Activated CD4-positive, alpha-beta T cell treated with anti-CD3 and anti-CD28 coated beads, Interleukin-2, Interleukin-6, amounts not matched to agents 100 ng/mL and 50 ng/mL, durations not matched to agents 16 hours and 8 hours (primary cell): ENCODE measurements at places on chromosomes 2 and 18.
A peak's percentile ranks its signal among the peaks of the same experiment; 100 is the strongest.

- DNase-seq = no peak
Measured at GRCh38 chr2:151193576-151193975, 68.1 kb downstream of the RBM43 start.

- DNase-seq = no peak
Measured at GRCh38 chr18:63762518-63762917, 12.7 kb upstream of the SERPINB7 start.

GRCh38 chr2:232875256-232876121, 5.4 kb downstream of the SNORC start:
- no peak for DNase-seq

GRCh38 chr2:233600386-233600785, 17.0 kb upstream of the UGT1A8 start:
- DNase-seq = no peak

DNA sequence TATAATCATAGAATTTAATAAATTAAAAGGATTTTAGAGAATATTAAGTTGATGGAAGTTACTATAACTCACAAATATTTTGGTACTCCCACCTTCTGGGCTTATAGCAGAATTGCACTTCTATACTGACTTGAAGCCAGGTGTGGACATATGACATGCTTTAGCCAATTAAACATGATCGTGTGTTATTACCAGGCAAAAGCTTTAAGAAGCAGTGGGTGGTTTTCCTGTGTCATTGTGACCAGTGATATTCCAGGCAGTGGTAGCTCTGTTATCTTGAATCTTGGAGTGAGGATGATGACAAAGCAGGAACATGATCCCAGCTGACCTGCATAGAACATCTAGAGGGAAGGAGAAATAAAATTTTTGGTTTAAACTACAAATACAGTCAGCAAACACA, 370.9 kb upstream of the ZEB2 start:
- no peak for DNase-seq

GRCh38 chr2:239161711-239162140, 239.1 kb downstream of the HDAC4 start:
- DNase-seq = no peak

DNA sequence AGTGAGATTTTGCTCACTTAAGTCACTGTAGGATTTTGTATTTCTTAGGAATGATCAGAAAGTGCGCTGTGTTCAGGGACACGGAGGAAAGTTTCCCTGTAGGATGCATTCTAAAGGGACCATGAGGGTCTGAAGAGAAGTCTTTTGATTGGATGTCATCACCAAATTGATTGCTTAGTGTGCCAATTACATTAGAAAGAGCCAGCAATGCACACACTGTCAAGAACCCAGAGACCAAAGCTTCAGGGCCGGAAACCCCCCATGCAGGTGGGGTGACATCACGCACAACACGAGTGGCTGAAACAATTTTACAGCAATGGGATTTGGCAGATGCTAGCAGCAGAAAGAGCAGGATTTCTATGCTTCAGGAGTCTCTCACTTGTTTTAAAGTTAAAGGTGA, 242.4 kb downstream of the NAPG start:
- DNase-seq = no peak

DNA sequence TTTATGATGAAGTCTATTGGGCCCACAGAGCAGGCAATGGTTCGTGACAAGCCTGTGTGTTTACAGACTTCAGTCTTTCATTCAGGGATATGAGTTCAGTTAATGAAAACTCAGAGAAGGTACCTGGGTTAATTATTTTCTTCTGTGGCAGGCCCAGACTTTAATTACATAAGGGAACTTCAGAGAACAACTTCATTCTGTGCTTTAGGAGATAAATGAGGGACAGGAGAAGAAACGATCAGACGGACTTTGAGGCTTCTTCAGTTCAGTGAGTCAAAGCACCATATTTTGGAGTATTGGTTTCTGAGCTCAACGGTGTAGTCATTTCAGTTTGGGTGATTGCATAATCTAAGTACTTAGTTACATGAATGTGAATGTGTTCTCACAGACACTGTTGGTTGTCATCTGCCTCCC, 203.0 kb upstream of the KCNJ3 start:
- DNase-seq = no peak

- no peak for DNase-seq
Measured at GRCh38 chr2:205343103-205343502, 339.2 kb upstream of the NRP2 start.

GRCh38 chr2:176189681-176190641, 1.5 kb downstream of the HOXD1 start:
- DNase-seq = no peak

DNA sequence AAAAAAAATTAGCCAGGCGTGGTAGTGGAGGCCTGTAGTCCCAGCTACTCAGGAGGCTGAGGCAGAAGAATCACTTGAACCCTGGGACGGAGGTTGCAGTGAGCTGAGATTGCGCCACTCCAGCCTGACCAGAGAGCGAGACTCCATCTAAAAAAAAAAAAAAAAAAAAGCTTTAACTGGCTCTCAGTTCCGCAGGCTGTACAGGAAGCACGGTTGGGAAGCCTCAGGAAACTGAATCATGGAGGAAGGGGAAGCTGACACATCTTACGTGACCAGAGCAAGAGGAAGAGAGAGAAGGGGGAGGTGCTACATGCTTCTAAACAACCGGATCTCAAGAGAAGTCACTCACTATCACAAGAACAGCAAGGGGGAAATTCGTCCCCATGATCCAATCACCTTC, 505.6 kb upstream of the SLC8A1 start:
- DNase-seq = no peak

GRCh38 chr2:26574066-26574899, 66.9 kb downstream of the CIB4 start:
- DNase-seq = no peak

GRCh38 chr2:47038656-47039488, 116.2 kb downstream of the STPG4 start:
- DNase-seq = peak; percentile 37

DNA sequence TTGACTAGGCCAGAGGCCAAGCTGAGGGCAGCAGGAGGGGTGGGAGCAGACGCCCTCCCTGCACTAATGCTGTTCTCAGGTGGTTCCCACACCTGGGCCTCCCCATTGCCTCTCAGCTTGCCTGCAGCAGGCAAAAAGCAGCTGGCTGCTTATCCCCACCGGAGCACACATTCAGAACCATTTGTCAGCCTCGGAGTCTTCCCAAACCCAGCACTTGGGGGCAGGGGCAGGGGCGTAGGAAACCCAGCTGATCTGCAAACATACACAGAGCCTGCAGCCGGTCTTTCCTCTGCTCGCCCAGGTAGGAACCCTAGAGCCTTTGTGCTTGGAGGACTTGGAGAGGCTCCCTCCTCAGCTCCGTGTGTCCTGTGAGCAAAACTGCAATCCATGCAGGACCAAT, 249.8 kb downstream of the CYP26B1 start:
- DNase-seq = no peak

- DNase-seq = no peak
Measured at GRCh38 chr2:152930501-152930900, 212.1 kb downstream of the ARL6IP6 start.

DNA sequence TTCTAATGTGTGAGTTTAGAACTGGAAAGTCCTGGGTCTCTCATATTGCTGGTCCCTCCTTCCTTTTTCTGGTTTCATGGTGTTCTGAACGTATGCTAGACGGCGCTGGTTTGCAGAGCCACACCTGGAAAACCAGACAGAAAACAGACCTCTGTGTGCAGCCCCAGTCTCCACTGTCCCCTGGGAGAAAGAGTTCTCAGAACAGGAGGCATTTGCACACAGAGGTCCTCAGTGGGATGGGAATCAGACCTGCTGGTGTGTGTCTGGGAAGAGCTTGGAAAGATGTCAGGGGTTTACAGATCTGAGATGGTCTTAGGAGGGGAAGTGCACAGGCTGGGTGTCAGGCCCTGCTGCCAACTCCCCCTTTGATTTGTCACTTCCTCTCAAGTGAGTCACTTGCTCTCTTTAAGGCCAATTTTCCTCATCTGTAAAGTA, 14.9 kb upstream of the MBP start:
- no peak for DNase-seq

DNA sequence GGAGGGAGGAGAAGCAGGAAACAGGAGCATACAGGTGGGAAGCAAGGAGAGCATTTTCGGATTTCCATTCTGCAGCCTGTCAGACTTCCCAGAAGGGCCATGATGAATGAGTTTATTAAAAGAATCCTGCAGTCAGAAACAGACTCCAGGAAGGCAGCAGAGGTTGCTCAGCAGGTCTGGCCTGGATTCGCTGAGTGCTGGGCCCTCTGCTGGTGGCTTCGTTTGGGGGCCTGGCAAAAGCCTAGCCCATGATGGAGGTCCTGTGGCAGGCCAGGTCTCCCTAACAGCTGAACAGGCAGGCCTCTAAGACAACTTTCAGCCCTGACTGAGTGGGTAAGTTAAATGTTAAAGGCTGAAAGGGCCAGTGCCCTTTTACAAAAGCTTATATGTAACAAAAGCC, 108.2 kb upstream of the CAPN13 start:
- peak; percentile 15 for DNase-seq

DNA sequence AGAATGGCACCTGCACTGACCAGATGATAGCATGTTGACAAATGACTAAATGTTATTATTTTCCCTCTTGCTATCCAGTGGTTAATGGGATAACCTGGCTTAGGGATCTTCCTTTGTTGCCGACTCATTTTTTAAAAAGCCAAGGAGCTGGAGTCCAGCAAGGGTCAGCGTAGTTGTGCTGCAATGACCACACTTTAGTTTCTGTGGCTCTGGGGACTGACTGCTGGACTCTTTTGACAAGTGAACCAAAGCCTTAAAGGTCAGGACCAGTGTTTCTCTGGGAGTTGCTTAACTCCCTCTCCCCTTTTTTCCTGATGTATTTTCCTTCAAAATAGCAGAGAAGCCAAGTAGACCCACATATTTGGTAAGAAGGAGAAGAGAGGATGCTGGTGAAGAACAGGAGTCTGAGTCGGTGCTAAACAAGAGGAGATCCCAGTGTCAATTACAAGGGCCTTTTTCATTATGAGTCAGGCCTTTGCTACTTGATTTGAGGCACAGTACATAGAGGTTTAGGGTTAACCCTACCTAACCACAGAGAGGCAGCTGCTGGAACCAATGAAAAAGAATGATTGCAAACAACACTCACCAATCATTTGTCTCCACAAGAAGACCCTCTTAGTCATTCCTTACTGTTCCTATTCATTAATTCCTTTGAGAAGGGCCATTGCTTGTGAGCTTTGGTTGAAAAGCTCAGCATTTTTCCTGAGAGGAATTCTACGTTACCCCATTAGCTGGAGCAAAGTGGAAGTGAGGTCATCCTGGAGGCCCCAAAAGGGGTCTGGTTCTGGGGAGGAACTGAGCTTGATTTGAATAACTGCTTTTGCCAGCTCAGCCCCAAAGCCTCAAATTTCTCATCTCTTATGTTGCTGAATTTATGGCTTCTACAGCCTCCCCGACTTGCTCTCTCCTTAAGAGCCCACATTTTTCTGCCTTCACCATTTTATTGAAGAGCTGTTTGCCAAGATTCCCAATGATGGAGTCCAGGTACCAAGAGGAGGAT, 137.6 kb upstream of the HNMT start:
- peak; percentile 44 for DNase-seq

DNA sequence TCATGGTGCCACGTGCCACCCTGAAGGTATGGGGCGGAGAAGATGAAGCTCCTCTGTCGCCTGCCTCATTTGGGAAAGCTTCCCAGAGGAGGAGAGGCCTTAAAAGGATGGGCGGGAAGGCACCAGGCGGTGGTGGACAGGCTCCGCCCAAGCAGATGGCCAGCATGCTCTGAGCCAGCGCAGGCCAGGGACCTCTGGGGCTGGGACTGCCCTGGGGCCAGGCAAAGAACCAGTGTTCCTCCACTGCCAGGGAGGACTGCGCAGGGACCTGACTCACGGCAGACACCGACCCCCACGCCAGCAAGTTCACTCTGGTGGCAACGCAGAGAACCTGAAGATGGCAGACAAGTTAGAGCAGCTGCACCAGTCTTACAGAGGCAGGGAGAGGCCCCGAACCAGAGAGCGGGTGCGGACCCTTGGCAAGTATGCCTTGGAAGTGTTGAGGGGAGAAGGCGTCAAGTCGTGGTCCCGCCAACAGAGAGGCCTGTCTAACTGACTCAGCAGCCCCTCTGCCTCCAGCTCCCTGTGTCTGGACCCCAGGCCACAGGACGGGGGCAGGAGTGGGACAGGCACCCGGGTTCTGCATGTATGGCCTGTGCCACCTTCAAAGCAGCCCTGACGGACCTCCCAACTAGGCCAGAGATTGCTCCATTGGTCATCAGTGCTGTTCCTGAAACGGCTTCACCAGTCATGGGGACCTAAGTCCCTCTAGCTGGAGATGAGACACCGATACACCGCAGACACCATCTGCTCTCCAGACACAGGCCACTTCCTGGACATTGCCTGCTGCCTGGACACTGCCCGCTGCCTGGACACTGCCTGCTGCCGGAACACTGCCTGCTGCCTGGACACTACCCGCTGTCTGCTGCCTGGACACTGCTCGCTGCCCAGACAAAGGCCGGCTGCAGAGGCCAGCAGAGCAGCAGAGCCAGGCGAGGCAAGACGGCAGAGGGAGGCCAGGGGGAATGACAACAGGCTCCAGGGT, 124.7 kb downstream of the HDAC4 start:
- DNase-seq = no peak

DNA sequence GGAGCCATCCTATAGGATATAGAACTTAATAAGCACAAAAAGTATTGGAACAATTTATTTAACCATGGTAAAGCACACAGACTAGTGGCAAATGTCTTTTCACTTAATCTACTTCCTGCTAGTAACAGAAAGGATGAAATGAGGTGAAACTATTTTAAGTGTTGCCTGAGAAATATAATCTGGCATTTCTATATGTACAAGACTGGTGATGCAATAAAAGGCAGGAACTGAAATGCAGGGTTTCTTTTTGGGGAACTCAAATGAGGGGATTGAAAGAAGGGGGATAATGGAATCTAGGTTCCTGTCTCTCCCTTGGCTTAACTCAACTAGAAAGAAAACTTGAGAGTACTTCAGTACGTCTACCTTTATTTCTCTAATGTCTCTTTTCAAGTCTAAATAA, 122.3 kb downstream of the MEMO1 start:
- no peak for DNase-seq

- DNase-seq = no peak
Measured at GRCh38 chr2:30894498-30895119, 87.4 kb upstream of the CAPN13 start.

DNA sequence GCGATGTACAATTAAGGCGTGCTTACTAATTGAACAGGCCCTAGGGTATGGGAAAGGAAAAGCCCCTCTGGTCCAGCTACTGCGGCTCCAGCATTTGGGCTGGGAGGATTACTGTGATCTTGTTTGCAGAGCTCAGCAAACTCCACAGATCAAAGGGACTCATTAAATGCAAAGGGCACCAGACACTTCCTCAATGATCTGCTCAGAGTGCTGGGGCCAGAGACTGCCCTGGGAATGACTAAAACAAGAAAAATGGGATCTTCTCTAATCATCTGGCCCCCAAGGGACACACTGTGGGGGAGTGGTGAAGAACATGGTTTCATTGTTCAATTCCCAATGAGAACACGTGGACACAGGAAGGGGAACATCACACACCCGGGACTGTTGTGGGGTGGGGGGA, 85.0 kb downstream of the MARCHF4 start:
- no peak for DNase-seq

DNA sequence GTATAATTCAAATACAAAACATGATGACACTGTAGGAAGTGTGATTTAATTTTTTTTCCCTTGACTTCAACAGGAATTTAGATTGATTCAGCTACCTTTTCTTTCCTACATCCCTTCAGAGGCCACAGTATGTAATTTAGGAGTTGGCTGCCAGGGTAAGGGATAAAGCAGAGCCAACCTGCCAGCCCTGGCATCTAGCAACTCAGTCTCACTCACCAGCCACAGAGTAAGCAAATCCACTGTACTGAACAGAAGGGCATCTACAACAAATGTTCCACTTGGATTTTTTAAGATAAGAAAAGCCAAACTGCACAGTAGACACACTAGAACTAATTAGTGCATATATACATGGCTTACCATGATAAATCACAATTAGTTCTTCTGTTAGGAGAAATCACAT, 54.3 kb upstream of the PEX13 start:
- no peak for DNase-seq

- peak; percentile 14 for DNase-seq
Measured at GRCh38 chr2:6835467-6835866, 30.2 kb downstream of the CMPK2 start.
